ENCODE measurements at places on chromosomes 6 and 20. TPM values are rescaled to one million over a fixed set of nuclear protein-coding genes. Genes with fewer than 3 reads are reported as not detected.

DNA sequence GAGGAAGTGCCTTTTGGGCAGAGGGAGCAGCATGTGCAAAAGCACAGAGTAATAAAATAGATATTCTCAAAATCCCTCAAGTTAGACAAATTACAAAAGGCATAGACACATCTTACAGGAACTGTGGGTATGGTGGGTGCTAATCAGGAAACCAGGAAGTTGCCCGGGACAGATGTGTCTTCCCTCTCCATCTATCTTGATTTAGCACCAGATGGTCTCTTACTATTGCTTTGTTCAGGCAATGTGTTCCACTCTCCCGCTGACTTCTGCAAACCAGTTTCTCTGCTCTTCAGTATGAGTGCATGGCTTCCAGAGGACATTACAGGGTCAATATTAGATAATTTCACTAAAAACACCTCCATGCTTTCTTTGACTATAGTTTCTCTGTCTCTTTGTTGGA lies 13.2 kb downstream of the CITED2 start:
- no peaks in the 10 kb centered on the region for H3K36me3 ChIP-seq
- no peak for DNase-seq
- H3K4me3 ChIP-seq: no peak overlapping the region
- H3K27ac ChIP-seq: no peak overlapping the region
- H3K4me1 ChIP-seq: no peaks in the 10 kb centered on the region

- no peak overlapping the region for H3K4me3 ChIP-seq
- no peaks in the 10 kb centered on the region for H3K27me3 ChIP-seq
- H3K4me1 ChIP-seq: no peaks in the 10 kb centered on the region
Measured at GRCh38 chr6:74927299-74927698, 278.6 kb downstream of the COL12A1 start.

GRCh38 chr6:140276133-140276532 lies 901.7 kb upstream of the CITED2 start:
- no peaks in the 10 kb centered on the region for H3K4me1 ChIP-seq
- no peaks in the 10 kb centered on the region for H3K27me3 ChIP-seq
- H3K4me3 ChIP-seq: no peak overlapping the region
- H3K27ac ChIP-seq: no peak overlapping the region
- DNase-seq: no peak
- H3K36me3 ChIP-seq: no peaks in the 10 kb centered on the region

GRCh38 chr20:61932199-61932592 lies 133.5 kb downstream of the TAF4 start:
- H3K27me3 ChIP-seq: peaks cover 13% of the 10 kb centered on the region
- peak; percentile 32 for DNase-seq
- H3K36me3 ChIP-seq: no peaks in the 10 kb centered on the region
- H3K4me1 ChIP-seq: no peaks in the 10 kb centered on the region

GRCh38 chr6:13285705-13286104 lies 42.6 kb downstream of the TBC1D7 start:
- no peaks in the 10 kb centered on the region for H3K27me3 ChIP-seq
- no peaks in the 10 kb centered on the region for H3K4me1 ChIP-seq
- no peaks in the 10 kb centered on the region for H3K36me3 ChIP-seq
- H3K4me3 ChIP-seq: no peak overlapping the region

- no peaks in the 10 kb centered on the region for H3K27me3 ChIP-seq
- no peak overlapping the region for H3K27ac ChIP-seq
- no peak for DNase-seq
- no peak overlapping the region for H3K4me3 ChIP-seq
- H3K4me1 ChIP-seq: peaks cover 22% of the 10 kb centered on the region
Measured at GRCh38 chr6:38976051-38976450, 72.5 kb upstream of the GLP1R start.

DNA sequence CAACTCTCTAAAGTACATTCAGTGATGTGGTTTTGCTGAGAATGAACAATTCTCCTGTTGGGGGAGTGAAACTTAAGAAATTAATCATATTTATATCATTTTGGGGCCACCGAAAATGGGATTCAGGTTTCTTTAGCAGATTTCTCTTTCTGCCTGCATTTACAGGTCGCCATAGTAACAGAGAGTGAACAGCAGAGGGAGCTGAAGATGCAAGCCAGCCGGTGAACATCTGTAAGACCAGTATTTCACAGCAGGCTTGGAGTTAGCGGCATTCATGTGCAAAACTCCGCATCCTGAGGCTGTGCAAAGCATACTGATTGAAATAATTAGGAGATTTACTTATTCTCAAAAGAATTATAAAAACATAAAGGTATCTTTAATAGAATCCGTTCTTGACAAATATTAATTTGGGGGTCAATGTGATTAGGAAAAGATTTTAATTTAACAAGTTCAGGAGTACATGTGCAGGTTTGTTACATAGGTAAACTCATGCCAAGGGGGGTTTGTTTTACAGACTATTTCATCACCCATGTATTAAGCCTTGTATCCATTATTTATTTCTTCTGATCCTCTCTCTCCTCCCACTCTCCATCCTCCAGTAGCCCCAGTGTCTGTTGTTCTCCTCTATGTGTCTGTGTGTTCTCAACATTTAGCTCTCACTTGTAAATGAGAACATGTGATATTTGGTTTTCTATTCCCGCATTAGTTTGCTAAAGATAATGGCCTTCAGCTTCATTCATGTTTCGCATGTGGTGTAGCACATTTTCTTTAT lies 17.8 kb upstream of the HSF2 start:
- H3K27ac ChIP-seq: no peak overlapping the region
- H3K36me3 ChIP-seq: no peaks in the 10 kb centered on the region
- no peaks in the 10 kb centered on the region for H3K27me3 ChIP-seq
- DNase-seq: peak; percentile 83
- H3K4me3 ChIP-seq: no peak overlapping the region

DNA sequence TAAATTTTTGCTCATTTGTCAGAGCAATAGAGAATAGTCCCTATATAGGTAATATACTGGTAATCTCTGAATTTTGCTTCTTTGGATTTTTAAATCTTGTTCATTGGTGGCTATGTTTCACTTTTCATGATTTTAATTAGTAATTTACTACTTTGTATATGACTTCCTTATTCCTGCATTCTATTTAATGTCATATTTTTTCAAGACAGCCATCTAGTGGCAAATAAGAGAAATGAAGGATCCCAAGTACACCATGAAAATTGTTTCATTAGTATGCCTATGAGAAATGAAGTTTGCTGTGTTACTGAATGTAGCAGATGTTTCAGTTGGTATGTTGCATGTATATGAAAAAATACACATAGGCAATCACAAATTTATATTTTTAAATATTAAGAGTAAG lies 82.4 kb downstream of the ZNF292 start:
- H3K4me1 ChIP-seq: no peaks in the 10 kb centered on the region
- no peak overlapping the region for H3K4me3 ChIP-seq
- H3K27ac ChIP-seq: no peak overlapping the region
- no peak for DNase-seq

DNA sequence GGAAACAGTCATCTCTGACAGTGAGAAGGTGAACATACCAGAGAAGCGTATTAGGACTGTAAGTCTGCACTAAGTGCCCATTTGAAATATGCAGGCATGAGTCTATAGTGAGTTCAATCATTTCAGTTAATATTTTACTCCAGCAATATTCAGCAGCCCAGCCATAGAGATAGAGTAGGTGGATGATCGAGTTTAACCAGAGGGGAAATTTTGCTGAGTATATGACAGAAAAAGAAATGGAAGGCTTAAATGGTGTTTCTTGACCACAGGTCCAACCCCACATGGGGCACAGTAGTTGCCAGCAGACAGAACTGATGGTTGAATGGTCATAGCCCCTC lies 39.8 kb downstream of the KIF6 start:
- H3K4me1 ChIP-seq: no peaks in the 10 kb centered on the region
- H3K27me3 ChIP-seq: no peaks in the 10 kb centered on the region
- H3K36me3 ChIP-seq: no peaks in the 10 kb centered on the region
- no peak overlapping the region for H3K27ac ChIP-seq
- no peak overlapping the region for H3K4me3 ChIP-seq

DNA sequence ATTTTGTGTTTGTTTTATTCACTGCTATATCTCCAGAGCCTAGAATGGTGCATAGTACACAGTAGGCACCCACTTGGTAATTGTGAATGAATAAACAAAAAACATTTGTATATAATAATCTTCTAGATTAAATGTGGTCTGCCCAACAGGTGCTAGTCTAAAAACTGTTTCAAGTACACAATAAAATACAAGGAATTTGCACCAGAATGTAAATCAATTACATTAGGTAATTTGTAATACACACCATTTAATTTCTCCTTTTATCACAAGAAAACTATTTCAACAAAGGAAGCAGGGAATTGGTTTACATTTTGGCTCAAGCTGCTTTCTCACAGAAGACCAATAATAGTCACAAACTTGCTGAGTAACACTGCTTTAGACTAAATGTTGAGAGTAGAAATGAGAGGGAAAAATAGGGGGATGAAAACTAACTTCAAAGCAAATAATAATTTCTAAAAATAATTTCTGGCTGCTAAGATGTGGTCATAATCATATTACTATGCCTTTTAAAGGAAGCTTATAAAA lies 22.1 kb downstream of the RUNX2 start:
- no peak overlapping the region for H3K27ac ChIP-seq
- no peaks in the 10 kb centered on the region for H3K4me1 ChIP-seq
- H3K4me3 ChIP-seq: no peak overlapping the region
- H3K36me3 ChIP-seq: no peaks in the 10 kb centered on the region
- DNase-seq: no peak
- H3K27me3 ChIP-seq: no peaks in the 10 kb centered on the region

- no peaks in the 10 kb centered on the region for H3K4me1 ChIP-seq
- H3K36me3 ChIP-seq: no peaks in the 10 kb centered on the region
- no peak overlapping the region for H3K4me3 ChIP-seq
- DNase-seq: no peak
Measured at GRCh38 chr6:138292482-138292881, 74.2 kb upstream of the PBOV1 start.

GRCh38 chr6:84920021-84920420 lies 155.6 kb upstream of the TBX18 start:
- no peak for DNase-seq
- H3K4me3 ChIP-seq: no peak overlapping the region
- no peak overlapping the region for H3K27ac ChIP-seq

The SLC17A1 gene
- not detected for total RNA-seq

The KIAA1755 gene
- total RNA-seq: 20.4 TPM

The CRYBG1 gene
- 6.7 TPM for total RNA-seq

The CYP39A1 gene
- 3.7 TPM for total RNA-seq

All from sigmoid colon (tissue), 7 donors.